ENCODE measurements at places on chromosomes 11 and 22. TPM values are rescaled to one million over a fixed set of nuclear protein-coding genes. Genes with fewer than 3 reads are reported as not detected.

Gene RBFOX2
- 137 TPM for total RNA-seq

Gene XBP1
- total RNA-seq = 224 TPM

Gene MAPK8IP2
- total RNA-seq = 1.7 TPM

Gene ARCN1
- total RNA-seq = 143 TPM

Gene OR51I1
- not detected for total RNA-seq

- peak; percentile 42 for DNase-seq
Measured at GRCh38 chr11:12269104-12269441, 108.3 kb upstream of the PARVA start.

DNA sequence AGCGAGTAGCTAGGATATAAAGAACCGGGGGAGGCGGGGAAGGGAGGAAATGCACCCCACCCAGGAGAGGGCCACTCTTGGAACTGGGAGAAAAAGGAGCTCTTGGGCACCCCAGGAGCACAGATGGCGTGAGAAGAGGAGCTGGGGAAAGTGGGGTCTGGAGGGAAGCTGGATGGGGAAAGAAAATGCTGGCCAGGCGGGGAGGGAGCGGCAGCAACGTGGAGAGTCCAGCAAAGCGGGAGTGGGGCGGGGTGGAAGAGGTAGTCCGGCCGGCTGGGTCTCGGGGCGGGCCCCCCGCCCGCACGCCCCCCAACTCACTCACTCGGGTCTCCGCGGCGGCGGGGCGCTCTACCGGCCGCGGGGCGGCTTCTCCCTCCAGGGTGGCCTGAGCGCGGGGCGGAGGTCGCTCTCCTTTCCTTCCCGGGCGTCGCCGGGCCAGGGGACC lies 522 bp downstream of the TOB2 start:
- DNase-seq = peak; percentile 11

GRCh38 chr11:62108017-62108750 lies 15.6 kb upstream of the INCENP start:
- DNase-seq = peak; percentile 42

DNA sequence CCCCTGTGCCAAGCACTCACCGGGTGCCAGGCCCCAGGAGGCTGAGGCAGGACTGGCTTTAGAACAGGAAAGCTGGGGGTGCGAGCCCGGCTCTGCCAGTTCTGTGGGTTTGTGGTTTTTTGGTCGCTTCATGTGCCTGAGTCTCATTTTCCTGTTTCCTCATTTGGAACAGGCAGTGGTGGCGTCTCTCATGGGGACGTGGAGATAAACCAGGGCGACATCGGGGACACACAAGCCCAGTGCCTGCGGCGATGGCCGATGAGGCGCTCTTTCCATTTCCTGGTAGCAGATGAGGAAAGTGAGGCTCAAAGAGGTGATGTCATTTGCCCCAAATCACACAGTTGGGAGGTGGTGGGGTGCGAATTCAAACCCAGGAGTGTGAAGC lies 20.8 kb upstream of the CHKA start:
- no peak for DNase-seq

- peak; percentile 88 for DNase-seq
Measured at GRCh38 chr22:45212306-45212709, 28.4 kb downstream of the KIAA0930 start.

GRCh38 chr11:113781682-113782081 lies 2.1 kb downstream of the CLDN25 start:
- DNase-seq = no peak

DNA sequence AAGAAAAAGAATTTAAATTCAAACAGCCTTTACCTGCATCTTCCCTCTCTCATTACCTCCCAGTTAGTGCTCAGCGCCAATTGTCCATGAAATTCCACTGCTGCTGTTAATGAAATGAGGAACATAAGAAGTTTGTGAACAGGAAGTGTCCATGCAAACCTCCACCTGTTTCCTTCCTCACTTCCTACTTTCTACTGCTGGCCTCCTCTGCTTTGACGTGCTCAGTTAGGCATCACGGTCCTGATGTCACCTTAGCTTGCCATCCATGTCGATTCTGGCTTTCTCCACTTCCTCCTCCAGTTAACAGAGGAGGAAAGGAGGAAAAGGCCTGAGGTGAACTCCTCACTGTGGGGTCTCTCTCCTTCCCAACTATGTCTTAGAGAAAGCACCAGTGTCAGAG lies 26.9 kb upstream of the HTR3A start:
- DNase-seq = no peak

- DNase-seq = no peak
Measured at GRCh38 chr11:134144744-134145143, 75.9 kb downstream of the JAM3 start.

GRCh38 chr22:45645526-45646414 lies 25.9 kb upstream of the ATXN10 start:
- DNase-seq = peak; percentile 46

GRCh38 chr22:26846645-26847044 lies 189.3 kb downstream of the MIAT start:
- DNase-seq = no peak

DNA sequence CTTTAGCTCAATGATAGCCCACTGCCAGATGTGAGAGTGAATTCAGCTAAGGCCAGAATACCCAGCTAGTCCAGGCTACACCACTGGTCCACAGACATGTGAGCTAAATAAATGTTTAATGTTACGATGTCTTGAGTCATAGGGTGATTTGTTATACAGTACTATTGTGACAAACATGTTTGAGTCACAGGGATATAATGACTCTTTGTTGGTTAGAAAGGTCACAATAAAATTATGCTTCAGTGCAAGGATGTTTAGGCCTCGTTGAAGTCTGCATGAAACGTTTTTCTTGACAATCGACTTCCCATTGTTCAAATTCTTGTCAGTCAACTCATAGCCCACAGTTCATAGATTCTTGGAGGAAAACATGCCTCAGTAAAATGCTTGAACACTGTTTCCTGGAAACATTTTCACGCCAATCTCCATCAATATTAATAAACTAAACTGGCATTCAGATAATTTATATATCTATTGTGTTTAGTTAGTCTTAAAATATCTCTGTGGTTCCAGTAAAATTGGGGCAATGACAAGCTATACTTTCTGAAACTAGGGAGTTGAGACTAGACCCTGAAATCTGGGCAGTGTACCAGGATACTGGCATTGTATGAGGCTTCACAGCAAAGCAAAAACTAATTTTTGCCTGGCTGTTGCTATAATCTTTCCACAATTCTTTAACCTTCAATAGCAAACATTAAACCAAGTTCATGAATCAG lies 650.8 kb upstream of the KIRREL3 start:
- peak; percentile 73 for DNase-seq
